ENCODE measurements at places on chromosomes 4 and X. TPM values are rescaled to one million over a fixed set of nuclear protein-coding genes. Genes with fewer than 3 reads are reported as not detected.

- no peak for DNase-seq
Observed at GRCh38 chr4:188459381-188459780, 320.1 kb downstream of the TRIML1 start.

DNA sequence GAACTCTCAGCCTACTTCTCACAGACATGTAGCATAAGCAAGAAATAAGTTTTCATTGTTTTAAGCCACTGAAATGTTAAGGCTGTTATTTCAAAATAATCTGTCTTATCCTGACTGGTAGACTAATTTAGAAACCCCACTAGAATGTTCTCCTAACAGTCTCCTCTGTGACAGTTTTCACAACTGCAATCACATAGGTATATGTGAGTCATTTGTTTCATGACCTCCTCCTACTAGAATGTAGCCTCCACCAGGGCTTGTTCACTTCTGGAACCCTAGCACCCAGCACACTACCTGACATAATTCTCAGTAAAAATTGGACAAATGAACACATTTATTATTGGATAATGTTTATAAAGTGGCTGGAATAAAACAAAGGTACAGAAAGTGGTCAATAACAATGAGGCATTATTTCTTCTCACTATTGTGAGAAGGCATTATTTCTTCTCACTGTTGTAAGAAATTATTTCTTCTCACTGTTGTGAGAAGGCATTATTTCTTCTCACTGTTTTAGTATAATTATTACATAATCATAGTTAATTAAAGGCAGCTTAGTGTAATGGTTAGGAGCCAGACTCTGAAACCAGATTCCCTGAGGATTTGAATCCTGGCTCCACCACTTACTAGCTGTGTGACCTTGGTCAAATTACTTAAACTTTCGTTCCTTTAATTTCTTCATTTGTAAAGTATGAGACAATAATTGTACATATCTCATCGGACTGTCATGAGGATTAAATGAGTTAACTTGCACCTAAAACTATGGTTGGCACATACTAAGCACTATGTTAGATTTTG is 251.5 kb downstream of the RASL11B start:
- DNase-seq, result no peak

GRCh38 chr4:163967263-163967662 is 472.8 kb downstream of the TMA16 start:
- no peak for DNase-seq

DNA sequence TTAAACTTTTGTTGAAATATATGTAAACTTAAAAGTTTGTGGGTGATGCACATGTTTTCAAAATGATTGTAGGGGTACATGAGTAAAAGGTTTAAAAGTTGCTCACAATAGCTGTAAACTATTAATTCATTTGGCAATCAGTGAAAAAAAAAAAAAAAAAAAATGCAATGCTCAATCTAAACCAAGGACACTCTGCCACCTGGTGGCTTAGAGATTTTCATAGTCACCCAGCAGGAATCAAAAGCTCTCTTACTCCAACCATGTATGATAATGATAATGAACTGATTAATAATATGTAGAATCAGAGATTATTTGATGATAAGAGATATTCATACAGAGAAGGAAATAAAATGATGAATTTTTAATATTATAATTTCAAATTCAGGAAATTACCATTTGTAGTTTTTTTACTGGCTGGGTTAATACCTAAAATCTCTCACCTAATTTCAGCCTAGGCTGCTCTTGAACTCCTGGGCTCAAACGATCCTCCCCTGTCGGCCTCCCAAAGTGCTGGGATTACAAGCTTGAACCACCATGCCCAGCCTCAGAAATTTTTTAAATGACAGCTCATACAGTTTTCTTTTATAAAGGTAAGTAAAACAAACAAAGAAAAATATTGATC is 46.9 kb upstream of the SLC25A4 start:
- DNase-seq, result peak; percentile 22

DNA sequence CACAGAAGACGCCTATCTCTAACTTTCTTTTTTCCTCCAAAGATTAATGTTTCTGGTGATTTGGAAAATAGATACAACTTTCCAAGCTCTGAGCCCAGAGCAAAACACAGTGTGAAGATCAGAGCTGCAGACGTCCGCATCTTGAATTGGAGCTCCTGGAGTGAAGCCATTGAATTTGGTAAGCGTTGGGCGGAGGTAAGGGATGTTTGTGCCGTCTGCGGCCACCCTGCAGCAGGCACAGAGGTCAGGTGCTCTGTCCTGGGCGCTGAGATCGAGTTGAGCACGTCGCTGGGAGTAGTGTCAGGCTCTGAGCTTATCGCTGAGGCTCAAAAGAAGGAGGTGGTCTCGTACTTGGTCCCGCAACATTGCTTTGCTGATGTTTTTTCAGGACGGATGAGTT is 31.8 kb downstream of the CSF2RA start:
- no peak for DNase-seq

GRCh38 chr4:18847249-18847890 is 825.8 kb upstream of the LCORL start:
- DNase-seq, result no peak

- no peak for DNase-seq
Observed at GRCh38 chr4:2436301-2436700, 17.5 kb downstream of the CFAP99 start.

- no peak for DNase-seq
Observed at GRCh38 chr4:184641022-184641421, 8.2 kb downstream of the CASP3 start.

- no peak for DNase-seq
Observed at GRCh38 chr4:180060159-180060889, 2182.9 kb upstream of the TENM3 start.

DNA sequence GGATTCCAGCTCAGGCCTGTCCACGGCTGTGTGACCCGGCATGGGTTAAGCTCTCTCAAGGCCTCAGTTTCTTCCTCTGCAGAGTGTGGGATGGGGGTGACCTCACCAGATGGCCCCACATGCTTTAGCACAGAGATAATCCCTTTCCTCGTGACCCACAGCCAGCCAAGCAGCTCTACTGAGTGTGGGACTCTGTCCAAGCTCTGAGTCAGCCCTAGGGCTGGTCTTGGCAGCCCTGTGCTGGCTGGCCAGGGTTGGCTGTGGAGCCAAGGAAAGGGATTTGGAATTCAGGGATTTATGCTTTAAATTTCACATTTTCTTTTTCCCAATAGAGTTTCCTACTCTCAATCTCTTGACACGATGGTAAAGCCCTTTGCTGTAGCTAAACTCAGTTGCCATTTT is 19.7 kb upstream of the SPON2 start:
- no peak for DNase-seq

DNA sequence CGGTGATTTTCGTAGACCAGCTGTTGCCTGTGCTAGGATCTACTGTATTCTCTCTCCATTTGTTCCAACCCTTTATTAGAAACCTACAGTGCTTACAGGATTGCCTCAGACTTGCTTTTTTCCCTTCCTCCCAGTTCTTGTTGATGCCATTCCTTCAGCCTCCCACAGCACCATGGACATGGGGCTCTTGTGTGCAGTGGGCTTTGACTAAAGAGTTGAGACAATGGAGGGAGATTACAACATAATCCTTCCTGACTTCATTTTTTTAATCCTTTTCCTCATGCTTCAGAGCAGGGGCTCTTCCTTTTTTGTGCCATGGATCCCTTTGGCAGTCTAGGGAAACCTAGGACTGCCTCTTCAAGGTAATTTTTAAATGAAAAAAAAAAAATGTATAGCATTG is 92.1 kb downstream of the BMPR1B start:
- DNase-seq, result no peak

- DNase-seq, result no peak
Observed at GRCh38 chrX:155046129-155046810, 19.6 kb downstream of the FUNDC2 start.

DNA sequence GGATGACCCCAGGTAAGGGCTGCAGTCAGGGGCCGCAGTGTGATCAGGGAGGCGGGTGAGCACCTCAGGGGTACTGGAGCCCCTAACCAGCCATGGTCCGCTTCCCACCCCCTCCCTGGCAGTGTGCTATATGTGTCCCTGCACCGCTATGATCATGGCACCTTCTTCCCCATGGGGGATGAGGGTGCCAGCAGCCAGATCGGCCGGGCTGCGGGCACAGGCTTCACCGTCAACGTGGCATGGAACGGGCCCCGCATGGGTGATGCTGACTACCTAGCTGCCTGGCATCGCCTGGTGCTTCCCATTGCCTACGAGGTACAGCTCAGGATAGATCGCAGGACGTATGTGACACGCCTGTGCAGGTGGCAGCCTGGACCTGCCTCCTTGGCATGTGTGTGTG is 8.2 kb upstream of the ERAS start:
- DNase-seq, result no peak

DNA sequence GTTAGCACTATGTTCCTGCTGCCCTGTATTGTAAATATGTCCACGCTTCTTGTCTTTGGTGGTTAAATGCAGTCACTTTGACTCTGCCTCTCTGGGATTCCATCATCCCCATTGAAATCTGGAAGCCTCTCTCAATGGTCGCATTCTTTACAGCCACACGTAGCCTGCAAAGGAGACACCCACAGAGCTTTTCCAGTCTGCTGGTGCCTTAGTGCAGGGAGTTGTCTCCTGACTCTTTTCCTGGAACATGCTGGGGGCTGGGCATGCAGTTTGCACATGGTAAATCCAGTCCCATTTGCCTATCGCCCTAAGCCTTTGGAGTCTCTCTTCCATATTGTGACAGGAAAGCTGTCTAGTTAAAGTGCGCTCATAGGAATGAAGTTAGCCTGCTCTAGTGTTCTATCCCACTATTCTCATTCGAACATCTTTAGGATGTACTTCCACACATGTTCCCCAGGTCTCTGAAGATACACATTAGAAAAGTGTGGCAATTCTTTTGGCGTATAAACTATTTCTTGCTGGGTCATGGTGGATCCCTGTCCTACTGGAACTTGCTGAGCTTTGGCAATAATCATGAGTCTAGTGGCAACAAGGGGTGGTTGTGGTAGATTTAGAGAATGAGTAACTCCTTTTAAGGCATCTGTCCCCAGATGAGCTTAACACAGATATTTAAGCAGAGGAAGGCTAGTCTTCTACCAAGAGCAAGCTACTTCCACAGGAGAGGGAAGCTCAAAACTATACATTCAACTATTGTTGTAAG is 33.7 kb downstream of the COQ2 start:
- no peak for DNase-seq

- no peak for DNase-seq
Observed at GRCh38 chrX:77917294-77917933, 6.9 kb downstream of the ATP7A start.

- DNase-seq, result no peak
Observed at GRCh38 chr4:148061795-148062194, 329.9 kb downstream of the ARHGAP10 start.

DNA sequence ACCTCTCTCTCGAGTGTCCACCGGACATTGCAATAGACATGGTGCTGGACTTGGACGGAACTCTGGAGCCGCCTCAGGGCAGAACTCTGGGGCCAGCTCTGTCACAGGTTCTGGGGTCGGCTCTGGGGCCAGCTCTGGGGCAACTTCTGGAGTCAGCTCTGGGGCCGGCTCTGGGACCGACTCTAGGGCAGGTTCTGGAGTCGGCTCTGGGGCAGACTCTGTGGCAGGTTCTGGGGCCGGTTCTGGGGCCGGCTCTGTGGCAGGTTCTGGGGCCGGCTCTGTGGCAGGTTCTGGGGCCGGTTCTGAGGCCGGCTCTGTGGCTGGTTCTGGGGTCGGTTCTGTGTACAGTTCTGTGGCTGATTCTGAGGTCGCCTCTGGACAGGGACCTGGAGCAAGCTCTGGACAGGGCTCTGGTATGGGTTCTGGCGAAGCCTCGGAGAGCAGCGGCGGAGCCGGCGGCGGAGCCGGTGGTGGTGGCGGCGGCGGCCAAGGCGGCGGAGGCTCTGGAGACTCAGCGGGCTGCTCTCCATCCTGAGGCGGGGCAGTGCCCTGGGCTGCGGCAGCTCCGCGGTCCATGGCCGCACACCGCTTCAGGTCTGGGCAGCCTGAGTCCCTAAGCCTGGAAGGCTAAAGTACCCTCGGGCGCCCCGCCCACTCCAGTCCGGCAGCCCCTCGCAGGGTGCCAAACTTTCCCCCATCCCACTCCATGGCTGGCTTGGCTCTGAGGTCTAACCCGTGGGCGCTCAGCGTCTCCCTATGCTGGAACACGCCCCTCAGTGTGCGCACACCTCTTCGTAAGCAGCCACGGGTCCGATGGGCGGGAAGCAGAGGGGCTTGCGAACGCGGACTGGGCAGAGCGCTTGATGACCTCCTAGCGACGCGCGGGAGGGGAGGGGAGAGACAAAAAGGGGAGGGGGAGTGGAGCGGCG is at the start of gene DGKK:
TSS of gene DGKK (minus strand) at position 723 of the 929 bp plus-strand sequence. CDS start at position 576, 147 bp downstream.
- peak; percentile 47 for DNase-seq

DNA sequence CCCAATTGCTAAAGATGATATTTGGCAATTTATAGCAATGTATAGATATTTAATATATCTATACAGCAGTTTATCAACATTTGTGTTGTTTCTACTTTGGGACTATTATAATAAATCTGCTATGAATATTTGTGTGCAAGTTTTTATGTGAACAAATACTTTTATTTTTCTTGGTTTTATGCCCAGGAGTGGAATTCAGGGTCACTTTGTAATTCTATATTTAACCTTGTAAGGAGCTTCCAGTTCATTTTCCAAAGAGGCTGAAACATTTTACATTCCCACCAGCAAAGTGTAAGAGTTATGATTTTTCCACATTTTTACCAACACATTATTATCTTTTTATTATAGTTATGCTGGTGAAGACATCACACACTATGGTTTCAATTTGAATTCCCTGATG is 801.3 kb downstream of the PCDH18 start:
- no peak for DNase-seq

GRCh38 chr4:56184214-56184613 is 203.1 kb downstream of the AASDH start:
- no peak for DNase-seq

GRCh38 chrX:2284601-2285000 is 216.2 kb downstream of the DHRSX start:
- DNase-seq, result no peak

GRCh38 chrX:102604327-102604726 is 5.0 kb downstream of the ARMCX5 start:
- no peak for DNase-seq

GRCh38 chr4:140645614-140646412 is 77.1 kb upstream of the UCP1 start:
- no peak for DNase-seq

DNA sequence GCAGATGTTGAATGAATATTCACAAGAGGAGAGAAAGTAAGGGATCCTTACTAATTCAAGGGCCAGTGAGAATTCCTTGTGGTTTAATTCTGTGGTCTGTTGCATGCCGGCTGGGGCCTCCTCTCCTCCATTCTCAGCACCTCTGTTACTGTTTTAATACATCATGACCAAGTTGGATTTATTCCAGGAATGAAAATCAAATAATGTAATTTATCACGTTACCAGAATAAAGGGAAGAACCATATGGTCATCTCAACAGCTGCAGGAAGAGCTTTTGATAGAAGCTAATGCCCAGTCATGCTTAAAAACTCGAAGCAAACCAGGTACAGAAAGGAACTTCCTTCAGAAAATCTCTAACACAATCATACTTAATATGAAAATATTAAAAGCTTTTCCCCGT is 54.1 kb downstream of the GRK4 start:
- DNase-seq, result no peak

KIAA1210 gene
- not detected for total RNA-seq

SPANXN4 gene
- not detected for total RNA-seq

SYAP1 gene
- total RNA-seq, result 41.1 TPM

RTL5 gene
- 23.0 TPM for total RNA-seq

FAAH2 gene
- total RNA-seq, result 0.52 TPM

AVPR2 gene
- total RNA-seq, result not detected

HUWE1 gene
- total RNA-seq, result 245 TPM

FAM47E gene
- 1.6 TPM for total RNA-seq

RAB39B gene
- 7.3 TPM for total RNA-seq

PCDH10 gene
- 3.8 TPM for total RNA-seq

PNMA6A gene
- 9.7 TPM for total RNA-seq
